Activated T-helper 17 cell treated with anti-CD3 and anti-CD28 coated beads, Interleukin-2, amount 50 U/mL, for 72 hours (primary cell): ENCODE measurements at places on chromosomes 2 and 18.

DNA sequence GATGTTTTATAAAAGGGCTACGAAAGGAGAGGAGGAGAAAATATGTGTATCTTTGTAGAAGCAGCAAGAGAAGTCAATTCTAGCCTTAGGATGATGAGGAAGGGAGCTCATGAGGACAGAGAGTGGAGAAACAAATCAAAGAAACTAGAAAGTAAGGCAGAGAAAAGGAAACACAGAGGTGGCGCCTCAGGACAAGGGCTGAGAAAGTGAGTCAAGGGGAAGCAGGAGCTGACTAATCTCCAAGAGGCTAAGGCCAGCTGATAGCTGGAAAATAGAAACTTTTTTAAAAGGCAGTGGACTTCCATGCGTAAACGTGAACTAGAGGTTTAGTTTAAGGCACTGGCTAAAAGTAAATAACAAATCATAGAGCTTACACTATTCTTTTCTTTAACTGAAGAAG is 173.3 kb downstream of the ANKRD44 start:
- ATAC-seq = peak; percentile 88

DNA sequence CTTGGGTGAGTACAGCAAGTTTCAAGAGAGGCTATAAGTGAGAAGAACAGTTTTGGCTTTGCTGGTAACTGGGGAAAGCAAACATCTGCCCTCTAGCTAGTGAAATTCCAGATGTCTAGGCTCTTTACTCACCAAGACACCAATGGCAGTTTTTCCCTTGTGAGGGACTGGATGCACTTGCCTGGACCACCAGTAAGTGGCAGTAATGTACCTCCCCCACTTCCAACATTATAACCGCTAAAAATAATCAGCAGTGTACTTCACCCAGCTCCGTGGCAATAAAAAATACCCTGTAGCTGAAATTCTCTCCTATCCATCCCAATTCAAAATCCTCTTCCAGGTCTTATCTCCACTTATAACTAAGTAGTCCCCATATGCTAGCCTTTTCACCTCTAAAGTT is 383.9 kb downstream of the ARHGAP15 start:
- ATAC-seq = no peak

DNA sequence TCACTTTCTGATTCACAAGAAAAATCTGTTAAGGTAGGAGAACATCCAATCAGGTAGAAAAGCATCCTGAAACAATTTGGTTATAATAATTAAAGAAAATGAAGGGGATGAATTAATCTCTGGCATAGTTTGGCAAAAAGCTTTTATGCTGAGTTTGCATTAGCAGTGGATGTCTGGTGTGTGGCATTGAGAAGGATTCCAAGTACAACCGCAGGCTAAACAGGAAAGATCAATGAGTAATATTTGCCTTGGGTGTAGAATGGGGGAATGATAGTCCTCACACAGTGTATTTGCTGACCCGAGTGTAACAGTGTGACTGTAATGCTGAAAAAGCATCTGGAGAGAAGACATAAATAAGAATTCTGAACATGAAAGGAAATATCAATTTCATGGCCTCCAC is 68.3 kb upstream of the SESTD1 start:
- ATAC-seq = no peak

- no peak for ATAC-seq
Observed at GRCh38 chr2:85718009-85718391, 23.8 kb downstream of the GNLY start.

DNA sequence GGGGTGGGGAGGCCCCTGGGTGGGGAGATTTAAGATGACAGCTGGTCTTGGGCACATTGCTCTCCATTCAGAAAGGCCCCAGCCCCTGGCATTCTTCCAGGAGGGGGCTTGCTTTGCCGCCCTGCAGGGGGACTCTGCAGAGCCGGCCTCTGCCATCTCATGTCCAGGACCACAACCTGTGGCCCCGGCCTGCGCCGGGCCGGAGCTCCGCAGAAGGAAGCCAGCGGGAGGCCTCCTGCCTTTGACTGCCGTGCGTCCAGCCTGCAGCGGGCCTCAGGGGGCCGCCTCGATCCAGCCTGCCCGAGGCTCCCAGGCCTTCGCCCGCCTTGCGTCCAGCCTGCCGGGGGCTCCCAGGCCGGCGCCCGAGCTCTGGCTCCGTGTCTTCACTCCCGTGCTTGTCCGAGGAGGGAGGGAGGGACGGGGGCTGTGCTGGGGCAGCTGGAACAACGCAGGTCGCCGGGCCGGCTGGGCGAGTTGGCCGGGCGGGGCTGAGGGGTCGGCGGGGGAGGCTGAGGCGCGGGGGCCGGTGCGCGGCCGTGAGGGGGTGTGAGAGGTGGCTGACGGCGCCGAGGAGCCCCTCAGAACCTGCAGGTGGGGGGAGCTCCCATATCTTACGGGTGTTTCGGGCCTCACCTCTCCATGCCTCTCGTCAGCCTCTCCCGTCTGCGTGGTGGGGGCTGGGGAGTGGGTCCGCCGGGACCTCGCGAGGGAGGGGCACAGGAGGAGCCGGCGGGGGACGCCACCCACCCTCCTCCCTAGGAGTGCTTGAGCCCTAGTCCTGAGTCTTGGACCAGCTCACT is 20.4 kb downstream of the GPC1 start:
- no peak for ATAC-seq
